ENCODE measurements at places on chromosomes 12 and 14. TPM values are rescaled to one million over a fixed set of nuclear protein-coding genes. Genes with fewer than 3 reads are reported as not detected.

GRCh38 chr12:57216014-57216911 is at the start of gene NXPH4:
Gene NXPH4, plus strand, starts transcription at chr12:57216794. Its CDS starts 176 bp downstream, at chr12:57216970.
- H3K27me3 ChIP-seq: peaks cover 67% of the 10 kb centered on the region
- H3K27ac ChIP-seq: peak within 1 kb of the TSS; percentile 51
- peak within 1 kb of the TSS; percentile 72 for H3K4me3 ChIP-seq
- H3K4me1 ChIP-seq: peaks cover 41% of the 10 kb centered on the region

- no peak for DNase-seq
- peaks cover 36% of the 10 kb centered on the region for H3K4me1 ChIP-seq
- no peaks in the 10 kb centered on the region for H3K27me3 ChIP-seq
- H3K27ac ChIP-seq: no peak overlapping the region
- peaks cover 3% of the 10 kb centered on the region for H3K36me3 ChIP-seq
- H3K4me3 ChIP-seq: no peak overlapping the region
These were observed 20.3 kb upstream of the ADIPOR2 start for GRCh38 chr12:1670358-1671268.

Gene CHPT1
- 9.5 TPM for total RNA-seq

Gene SP1
- total RNA-seq: 99.3 TPM

Gene CKB
- total RNA-seq: 0.67 TPM

Gene FOXG1
- total RNA-seq: not detected

Gene ERGIC2
- 83.3 TPM for total RNA-seq
